Sciatic nerve (tissue), 2 donors: ENCODE measurements at places on chromosomes 16 and 17. TPM values are rescaled to one million over a fixed set of nuclear protein-coding genes. Genes with fewer than 3 reads are reported as not detected.

DNA sequence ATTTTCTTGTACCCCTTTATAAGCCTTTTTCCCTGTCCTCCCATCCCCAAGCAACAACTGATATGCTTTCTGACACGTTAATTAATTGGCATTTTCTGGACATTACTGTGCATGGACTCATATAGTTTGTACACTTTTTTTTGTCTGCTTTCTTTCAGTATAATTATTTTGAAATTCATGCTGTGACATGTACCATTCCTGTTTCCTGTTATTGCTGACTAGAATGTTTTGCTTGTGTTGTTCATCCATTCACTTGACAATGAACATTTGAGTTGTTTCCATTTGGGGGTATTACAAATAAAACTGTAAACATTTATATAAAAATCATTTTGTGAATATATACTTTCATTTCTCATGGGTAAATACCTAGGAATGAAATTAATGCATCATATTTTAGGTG is 50.6 kb downstream of the RBBP6 start:
- no peak for DNase-seq

GP1BA gene
- total RNA-seq = not detected

GRCh38 chr16:66366433-66367299 is at the start of gene CDH5:
CDH5 (plus strand) TSS chr16:66366691; CDS start chr16:66379338, 12,647 bp downstream.
- DNase-seq = peak; percentile 85

- DNase-seq = no peak
Measured at GRCh38 chr16:74984194-74984528, 762 bp downstream of the WDR59 start.

GRCh38 chr17:75731086-75731715 is 9.9 kb downstream of the ITGB4 start:
- no peak for DNase-seq

DNA sequence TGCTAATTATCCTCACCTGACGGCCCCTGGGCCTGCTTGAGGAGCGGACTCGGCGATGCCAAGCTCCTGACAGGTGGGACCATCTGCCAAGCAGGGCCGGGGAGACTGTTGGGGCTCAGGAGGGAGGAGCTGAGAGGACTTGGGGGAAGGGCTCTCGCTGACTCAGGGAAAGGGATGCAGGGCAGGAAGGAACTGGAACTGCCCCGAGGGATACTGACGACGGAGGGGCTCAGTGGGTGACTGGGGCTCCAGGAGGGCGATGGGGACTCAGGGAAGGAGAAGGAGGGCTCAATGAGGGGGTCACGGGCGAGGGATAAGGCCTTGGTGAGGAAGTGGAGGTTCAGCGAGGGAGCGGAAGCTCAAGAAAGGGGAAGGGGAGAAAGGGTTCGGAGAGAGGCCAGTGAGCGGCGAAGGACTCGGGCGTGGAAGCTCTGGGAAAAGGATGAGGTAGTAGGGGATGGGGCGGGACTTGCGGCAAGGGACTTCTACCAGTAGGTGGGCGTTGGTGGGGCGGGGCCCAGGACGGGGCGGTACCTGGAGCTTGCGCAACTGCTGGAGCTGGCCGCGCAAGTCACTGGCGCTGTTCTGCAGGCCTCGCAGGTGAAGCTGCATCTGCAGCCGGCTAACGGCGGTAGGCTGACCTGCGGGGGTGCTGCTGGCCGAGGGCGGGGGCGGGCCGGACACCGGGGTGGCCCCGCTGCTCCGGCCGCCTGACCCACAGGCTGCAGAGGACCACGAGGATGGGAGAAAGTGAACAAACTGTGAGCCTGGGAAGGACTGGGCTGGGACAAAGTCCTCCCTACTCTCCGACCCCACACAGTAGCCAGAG is 46.5 kb downstream of the SRCIN1 start:
- DNase-seq = peak; percentile 89

DNA sequence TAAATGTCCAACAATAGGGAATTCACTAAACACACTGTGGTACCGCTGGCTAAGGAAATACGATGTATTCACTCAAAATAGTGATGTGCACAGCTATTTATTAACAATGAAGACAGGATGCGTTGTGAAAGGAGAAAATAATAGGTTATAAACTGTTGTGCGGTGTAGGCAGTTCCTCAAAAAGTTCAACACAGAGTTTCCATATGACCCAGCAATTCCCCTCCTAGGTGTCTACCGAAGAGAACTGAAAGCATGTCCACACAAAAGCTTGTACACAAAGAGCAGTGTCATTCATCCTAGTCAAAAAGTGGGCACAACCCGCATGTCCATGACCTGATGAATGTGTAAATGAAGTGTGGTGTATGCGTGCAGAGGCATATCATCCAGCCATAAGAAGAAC is 1.2 kb upstream of the CES1 start:
- DNase-seq = no peak

GRCh38 chr16:87780385-87780989 is 14.7 kb upstream of the KLHDC4 start:
- DNase-seq = no peak

DNA sequence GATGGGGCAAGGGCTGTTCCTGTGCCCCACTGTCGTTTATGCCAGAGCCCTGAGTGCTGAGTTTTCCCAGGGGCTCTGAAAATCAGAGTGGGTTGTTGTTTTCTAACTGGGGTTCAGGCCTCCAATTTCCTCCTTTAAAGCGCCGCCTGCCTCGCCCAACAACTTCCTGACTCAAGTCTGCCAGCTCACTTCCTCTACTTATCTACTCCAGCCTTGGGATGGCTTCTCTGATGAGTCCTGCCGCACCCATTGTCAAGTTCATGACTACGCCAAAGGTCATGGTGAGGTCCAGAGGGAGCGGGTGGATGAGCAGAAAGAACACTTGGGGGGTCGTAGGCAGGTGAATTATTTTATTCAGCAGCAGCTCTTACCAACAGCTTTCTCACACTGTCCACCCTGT is 104.7 kb downstream of the UTP18 start:
- DNase-seq = no peak

GRIN2A gene
- 0.89 TPM for total RNA-seq

GRCh38 chr17:35227546-35227945 is 15.3 kb upstream of the SLFN5 start:
- no peak for DNase-seq

- peak; percentile 84 for DNase-seq
Measured at GRCh38 chr17:17849147-17849820, 12.5 kb upstream of the SREBF1 start.

DNA sequence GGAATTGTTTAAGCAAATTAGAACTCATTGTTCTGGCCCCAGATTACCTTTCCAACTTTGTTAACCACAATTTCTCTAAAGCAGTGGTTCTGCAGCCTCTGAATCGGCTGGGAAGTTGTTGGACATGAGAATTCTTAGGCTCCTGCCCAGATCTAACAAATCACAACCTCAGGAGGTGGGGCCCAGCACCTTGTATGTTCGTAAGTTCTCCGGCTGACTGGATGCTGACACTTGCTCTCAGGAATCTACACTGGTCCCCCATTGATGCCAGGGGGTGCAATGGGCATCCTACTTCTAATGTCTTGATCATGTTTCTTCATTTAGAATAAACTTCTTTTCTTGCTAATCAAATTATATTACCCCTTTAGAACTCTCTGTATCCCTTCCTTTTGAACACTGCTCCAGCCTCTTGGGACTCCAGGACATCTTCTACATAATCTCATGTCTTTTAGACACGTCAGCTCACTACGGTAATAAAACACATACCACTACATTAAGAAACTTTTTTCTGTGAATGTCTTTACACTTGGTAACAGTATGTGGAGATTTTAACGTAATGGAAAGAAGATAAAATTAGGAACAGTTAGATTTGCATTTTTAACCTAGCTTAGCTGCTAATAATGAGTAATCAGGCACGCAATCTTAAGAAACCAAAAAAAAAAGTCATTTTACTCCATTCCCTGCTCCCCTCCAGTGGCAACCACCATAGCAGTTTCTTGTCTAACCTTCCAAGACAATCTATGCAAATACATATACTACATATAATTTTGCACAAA is 143.2 kb downstream of the ITFG1 start:
- DNase-seq = no peak

DNA sequence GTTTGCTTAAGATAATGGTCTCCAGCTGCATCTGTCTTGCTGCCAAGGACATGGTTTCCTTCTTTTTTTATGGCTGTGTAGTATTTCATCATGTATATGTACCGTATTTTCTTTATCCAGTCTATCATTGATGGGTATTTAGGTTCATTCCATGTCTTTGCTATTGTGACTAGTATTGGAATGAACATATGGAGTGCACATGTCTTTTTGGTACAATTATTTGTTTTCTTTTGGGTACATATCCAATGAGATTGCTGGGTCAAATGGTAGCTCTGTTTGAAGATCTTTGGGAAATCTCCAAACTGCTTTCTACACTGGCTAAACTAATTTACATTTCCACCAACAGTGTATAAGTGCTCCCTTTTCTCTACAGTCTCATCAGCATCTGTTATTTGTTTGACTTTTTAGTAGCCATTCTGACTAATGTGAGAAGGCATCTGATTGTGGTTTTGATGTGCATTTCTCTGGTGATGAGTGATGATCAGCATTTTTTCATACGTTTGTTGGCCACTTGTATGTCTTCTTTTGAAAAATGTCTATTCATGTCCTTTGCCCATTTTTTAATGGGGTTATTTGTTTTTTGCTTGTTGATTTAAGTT is 66.2 kb downstream of the TNFRSF13B start:
- no peak for DNase-seq

GRCh38 chr16:19997264-19997663 is 76.4 kb downstream of the GPR139 start:
- no peak for DNase-seq

DNA sequence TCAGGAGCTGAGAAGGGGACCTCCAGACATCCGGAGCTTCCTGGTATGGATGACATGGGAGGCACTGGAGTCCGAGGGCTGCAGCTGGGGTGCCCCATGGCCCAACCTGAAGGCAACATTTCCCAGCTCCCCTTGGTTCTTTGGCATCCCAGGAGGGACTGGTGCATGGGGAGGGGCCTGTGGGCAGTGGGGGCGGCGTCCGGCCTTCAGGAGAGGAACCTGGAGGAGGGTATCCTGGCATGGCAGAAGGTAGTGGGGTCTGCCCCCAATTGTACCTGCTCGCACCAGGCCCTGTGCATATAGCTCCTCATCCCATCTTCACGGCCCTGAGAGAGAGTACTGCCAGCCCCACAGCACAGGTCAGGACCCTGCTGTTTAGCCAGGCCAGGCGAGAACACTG is 11.9 kb downstream of the NPTX1 start:
- DNase-seq = no peak

GRCh38 chr17:17792037-17792550 is 44.7 kb downstream of the SREBF1 start:
- no peak for DNase-seq

- peak; percentile 98 for DNase-seq
Measured at GRCh38 chr17:38351412-38352222, at the start of gene SOCS7. SOCS7 (plus strand) TSS chr17:38351844; CDS start chr17:38352053, 209 bp downstream.

DNA sequence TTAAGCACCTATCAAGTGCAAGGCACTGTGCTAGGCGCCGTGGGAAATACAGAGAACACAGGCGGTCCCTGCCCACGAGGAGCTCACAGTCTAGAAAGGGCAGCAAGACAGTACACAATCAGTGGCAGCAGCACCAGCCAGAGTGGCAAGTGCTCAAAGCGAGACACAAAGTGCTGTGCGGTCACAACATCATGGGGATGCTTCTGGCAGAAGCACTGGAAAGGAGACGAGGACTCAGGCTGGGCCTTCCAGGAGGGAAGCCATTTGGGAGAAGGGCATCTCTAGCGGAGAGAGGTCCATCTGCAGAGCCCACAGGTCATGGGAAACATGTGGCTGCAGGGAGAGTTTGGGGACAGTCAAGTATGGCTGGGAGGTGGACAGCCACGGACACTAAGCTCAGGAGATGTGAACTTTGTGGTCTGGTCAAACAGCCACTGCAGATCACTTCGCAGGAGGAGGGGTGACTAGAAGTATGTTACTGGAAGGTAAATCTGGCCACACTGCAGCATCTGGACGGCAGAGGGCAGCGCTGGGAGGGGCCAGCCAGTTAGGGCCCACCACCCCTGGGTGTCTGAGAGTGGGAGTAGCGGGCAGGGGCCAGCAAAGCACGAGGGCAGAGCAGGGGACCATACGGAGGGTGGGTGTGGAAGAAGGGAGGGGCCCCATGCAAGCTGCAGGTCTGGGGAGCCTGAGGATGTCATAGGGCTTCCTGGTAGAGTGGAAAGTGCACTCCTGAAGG is 71.1 kb downstream of the N4BP1 start:
- no peak for DNase-seq

DNA sequence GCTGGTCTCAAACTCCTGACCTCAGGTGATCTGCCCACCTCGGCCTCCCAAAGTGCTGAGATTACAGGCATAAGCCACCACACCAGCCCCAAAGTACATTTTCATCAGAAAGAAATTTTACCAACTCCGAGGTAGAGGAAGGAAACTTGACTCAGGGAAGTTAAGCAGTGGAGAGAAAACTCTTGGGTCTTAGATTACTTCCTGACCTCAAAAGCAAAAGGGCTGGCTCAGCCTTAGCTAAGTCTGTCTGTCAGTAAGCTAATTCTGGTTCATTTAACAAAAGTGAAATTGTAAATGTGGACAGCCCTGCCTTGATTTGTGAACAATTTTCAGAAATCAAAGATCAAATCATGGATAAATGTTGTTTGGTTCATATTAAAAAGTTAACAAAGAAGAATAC is 30.6 kb downstream of the MAP2K6 start:
- no peak for DNase-seq

DNA sequence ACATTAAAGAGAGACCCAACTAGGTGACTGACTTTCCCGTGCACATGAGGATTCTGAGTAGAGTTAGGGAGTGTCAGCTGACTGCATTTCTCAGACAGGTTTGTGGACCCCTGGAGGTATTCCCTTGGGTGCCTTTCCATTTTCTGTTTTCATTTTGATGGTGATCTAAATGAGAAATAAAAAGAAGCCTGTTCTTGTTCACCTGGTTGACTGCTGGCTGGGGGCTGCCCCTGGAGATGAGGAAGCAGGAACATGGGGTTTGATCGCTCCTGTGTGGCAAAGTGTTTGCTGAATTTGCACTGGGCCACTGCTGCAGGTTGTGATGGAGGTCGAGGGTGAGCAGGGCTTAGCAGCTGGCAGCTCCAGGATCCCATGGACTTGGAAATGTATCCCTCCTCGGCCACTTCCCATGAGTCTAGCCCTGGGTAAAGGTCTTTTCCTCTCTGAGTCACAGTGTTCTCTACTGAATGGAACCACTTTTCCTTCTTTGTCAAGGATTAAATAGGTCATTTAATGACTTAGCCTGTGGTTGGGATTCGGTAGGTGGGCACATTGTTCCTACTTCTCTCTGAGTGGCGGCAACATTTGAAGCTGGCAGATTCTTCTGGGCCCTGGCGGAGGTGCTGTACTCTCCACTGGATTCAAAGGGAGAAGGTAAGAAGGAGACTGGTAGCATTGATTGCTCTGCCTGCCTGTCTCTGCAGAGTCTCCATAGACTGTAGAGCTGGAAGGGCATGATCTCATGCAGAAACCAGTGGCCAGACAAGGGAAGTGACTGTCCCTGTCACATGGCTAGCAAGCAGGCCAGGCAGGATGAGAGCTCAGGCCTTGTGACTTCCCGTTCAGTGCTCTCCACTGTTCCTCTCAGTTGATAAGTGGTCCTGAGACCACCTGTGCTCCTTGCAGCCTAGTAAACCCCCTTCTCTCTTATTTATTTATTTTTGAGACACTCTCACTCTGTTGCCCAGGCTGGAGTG is 17.9 kb downstream of the SNX29 start:
- DNase-seq = no peak
